Brain (organoid and tissue), 16 donors: ENCODE measurements at places on chromosomes 6 and 20.

GRCh38 chr20:22582386-22582963 lies 1.9 kb downstream of the FOXA2 start:
- DNase-seq = no peak

DNA sequence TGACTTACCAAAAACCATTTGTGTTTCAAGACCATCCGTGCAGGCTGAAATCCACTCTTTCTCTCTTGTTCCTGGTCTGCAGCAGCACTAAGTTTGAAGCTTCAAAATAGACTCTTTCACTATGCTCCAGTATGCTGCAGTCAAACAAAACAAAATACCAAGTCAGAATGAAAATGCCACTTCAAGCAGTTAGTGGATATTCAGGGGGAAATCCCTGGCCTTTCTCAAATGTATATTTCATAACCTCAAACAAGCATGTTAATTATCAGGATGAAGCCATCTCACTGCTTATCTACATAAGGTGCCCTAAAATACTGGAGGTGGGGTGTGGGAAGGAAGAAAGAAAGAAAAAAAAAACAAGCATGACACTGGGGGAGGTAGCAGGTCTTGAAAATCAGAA lies 103.5 kb downstream of the ATXN1 start:
- no peak for DNase-seq

DNA sequence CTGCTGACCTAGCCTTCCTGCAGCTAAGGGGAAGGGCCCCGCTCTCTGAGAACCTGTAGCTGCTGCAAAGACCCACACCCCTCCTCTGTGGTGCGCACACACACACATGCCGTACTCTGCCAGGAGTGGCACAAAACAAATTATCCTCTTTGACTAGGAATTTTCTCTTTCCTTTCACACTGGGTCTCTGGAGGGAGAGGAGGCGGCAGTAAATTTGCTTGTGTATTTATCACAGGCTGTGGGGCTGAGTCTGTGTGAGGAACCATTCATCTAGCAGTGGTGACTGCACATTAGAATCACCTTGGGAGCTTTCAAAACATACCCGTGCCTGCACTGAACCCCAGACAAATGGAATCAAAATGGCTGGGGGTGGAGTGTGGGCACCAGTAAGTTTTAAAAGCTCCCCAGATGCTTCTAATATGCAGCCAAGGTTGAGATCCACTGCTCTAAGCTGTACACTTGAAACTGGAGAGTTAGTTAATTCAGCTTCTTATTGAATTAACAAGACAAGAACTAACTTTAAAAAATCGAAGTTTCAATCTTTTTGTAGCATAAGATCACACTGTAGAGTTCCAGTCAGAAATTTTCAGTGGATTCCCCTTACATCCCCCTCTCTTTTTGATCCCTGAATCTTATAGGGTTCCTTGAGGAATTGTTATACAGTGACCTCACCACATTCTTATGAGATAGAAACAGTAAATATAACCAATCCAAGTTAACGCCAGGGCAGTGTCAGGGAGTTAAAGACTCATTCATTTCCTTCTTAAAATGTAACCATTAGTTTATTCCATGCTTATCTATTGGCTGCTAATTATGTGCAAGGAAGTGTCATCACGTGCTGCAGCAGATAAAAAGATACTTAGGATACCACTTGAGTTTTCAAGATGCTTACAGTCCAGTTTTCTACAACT lies 29.8 kb upstream of the GMDS start:
- DNase-seq = no peak

- DNase-seq = no peak
Measured at GRCh38 chr20:21092806-21093205, 13.4 kb downstream of the LINC00237 start.

DNA sequence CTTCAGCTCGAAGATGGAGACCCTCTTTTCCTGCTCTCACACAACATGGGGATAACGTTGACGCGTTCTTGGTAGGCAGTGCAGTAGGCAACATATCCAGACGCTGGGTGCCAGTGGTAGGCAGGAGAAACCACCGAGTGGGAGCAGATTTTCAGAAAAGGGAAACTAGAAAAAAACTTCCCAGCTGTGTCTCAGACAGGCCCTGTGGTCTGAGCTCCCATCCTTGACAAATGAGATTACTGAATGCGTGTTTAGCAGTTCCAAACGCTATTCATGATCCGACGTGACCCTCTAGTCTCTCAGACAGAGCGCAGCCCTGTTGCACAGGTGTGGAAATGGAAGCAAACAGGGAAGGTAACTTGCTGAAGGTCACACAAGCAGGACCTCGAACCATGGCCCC lies 83.9 kb upstream of the DUSP22 start:
- no peak for DNase-seq

DNA sequence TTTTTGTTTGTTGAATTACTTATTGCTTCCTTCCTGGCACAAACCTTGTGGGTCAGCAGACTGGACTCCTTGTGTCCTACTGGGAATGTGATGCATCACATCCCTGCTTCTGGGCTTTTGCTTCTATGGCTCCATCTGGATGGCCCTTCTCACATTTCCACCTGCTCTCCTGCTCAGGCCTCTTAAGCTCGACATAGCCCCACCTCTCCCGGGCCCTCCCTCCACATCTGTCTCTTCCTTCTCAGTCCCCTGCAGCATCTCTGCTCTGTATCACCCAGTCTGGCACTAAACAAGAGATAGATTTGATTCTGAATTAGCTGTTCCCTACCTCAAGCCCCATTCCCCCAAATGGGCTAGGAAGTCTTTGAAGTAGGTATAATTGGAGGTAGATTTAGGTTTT lies 356.8 kb downstream of the DHX35 start:
- no peak for DNase-seq

- DNase-seq = peak; percentile 53
Measured at GRCh38 chr20:25470045-25470444, 62.6 kb downstream of the GINS1 start.

DNA sequence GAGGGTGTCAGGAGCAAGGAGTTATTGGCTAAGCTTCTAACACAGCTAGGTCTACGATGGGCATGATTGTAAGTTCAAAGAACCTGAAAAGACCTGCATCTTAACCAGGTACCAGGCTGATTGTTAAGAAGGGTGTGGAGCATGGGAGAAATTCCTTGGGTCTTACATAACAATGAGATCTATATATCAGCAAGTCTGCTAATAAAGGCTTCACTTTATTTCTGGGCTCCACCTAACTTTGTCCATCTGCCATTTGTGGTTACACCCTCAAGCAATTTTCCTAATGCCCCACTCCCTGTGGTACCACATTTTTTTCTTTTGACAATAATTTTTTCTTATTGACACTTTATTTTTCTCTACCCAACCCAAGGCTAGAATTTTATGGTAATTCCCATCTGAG lies 223.5 kb upstream of the JAG1 start:
- DNase-seq = no peak

- DNase-seq = peak; percentile 48
Measured at GRCh38 chr6:159941286-159942113, 27.4 kb upstream of the IGF2R start.

DNA sequence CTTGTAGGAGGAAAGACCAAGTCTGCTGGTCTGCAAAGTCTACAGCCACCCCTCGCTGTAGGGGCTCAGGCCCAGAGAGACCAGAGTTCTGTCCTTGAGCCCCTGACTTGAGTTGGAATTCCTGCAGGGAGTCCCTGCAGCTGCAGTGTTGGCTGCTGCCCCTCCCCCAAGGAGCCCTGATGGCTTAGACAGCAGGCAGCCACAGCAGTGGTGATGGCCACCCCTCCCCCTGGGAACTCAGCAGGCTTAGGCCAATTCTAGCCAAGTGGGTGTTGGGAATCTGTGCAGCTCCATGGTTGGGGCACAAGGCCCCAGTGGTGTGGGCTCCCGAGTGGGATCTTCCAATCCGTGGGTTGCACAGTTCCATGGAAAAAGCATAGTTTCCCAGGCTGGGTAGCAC lies 345.4 kb downstream of the CD109 start:
- no peak for DNase-seq

- DNase-seq = no peak
Measured at GRCh38 chr6:66866801-66867200, 1159.8 kb upstream of the EYS start.

DNA sequence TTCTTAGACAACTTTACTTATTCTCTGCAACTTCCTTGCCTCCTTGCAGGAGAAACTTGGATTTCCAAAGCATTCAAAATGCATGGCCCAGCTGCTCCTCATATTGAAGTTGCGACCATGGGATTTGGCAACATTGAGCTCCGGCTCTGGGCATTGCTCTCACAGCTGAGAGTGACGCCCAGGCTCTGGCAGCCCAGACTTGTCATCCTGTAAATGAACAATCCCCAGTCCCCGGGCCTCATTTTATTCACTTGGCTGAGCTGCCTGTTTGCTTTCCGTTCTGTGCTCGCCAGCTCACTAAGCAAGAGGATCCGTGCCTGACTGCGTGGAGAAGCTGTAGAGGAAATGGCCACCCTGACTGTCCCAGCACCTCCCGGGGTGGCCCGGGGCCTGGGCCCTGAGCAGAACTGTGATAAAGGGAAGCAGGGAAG lies 119.5 kb upstream of the CD93 start:
- DNase-seq = peak; percentile 90

DNA sequence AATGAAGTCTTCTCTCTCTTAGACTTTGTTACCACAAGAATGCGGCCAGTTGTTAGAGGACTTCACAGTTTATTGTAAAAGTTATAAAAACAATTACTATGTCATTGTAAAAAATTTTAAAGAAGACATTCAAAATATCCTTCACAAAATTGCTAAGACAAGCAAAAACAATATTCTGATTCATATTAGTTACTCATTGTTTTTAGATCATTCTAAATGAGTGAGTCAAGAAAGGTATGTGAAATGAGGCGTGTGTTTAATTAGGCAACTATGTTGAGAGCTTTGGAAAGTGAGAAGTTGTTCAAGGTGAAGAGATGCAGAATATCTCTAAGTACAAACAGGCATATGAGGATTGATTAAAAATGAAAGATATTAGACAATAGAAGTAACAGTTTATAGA lies 875.3 kb downstream of the EYS start:
- no peak for DNase-seq

- DNase-seq = peak; percentile 83
Measured at GRCh38 chr6:96899019-96899418, 1.3 kb upstream of the NDUFAF4 start.

DNA sequence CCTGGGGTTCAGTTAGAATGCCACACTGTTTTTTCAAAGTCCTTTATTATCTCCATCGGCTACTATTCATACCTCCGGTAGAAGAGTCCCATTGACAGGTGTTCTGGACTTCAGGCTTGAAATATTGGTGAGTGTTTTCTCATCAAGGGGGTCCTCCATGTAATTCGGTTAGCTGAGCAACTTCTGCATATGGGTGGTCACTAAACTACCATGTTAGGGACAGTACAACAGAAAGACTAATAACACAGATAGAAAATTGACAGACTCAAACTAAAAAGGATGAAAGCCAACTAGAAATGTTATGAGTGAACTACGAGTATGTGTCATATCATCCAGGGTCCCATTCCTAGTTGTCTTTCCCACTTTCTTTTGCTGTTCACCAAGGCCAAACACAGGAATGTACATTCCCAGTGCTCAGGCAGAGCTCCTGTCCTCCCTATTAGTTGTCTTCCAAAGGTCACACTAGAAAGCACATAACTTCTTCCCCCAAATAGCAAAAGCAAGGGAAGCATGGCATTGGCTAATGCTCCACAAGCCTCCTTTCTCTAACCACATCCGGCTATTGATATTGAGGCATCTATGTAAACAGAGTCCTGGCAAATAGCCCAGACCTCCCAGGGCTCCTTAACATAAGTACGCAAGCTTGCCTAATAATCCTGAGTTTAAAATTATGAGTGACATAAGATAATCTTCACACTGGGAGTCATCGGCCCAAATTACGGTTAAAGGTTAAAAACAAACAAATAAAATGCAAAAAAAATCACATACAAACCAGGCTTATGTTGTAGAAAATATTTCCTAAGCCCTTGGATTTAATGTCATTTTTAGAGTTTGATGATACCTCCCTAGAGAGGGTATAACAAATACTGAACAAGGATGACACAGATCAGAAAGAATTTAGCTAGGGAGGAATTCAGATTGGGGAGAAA lies 13.2 kb downstream of the CCN2 start:
- no peak for DNase-seq

DNA sequence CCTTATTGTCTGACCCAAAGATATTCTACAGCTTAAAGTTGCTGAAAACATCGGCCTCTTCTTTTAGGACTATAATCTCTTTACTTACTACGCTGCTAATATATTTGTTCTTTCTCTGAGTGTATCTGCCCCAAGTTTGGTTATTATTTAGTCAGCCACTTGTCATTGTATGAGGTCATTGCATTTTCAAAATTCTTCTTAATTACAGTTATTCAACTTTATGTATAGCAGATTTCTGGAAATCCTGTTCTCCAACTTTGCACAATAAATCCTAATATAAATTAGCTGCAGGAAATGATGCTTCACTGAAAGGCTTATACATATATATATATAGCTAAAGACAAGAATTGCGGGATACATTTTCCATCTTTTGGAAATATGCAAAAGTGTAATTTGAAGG lies 88.5 kb upstream of the HIVEP1 start:
- DNase-seq = no peak

DNA sequence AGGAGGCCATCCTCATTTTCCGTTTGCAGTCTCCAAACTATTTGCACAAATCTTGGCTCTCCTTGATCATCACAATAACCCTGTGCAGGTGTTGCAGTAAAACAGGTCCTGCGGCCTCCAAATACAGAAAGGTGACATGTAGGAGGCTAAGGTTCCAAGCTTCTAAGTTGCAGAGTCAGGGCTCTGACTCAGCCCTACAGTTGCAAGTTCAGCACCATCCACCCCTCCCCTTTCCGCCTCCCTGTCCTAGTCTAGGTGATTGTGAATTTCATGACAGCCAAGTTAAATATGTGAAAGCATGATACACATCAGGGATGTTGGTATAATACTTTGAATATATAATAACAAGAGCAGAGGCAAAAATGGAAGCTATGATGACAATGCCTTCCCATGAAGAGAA lies 317.3 kb upstream of the CDH4 start:
- no peak for DNase-seq

GRCh38 chr20:25984933-25985332 lies 288.3 kb upstream of the ZNF337 start:
- peak; percentile 90 for DNase-seq

DNA sequence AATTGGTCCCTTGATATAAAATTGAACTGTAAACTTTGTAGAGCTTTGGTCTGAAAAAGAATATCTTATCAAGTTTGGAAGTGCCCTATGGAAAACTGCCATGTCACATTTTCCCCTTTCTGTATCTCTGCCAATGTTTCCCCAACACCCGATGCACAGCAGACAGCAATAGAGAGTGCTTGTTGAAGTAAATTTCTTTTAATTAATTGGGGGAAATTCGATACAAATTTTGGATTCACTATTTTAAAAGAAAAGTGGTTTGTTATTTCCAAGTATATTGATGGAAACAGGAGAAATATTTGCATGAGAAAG lies 208.1 kb downstream of the OGFRL1 start:
- no peak for DNase-seq

DNA sequence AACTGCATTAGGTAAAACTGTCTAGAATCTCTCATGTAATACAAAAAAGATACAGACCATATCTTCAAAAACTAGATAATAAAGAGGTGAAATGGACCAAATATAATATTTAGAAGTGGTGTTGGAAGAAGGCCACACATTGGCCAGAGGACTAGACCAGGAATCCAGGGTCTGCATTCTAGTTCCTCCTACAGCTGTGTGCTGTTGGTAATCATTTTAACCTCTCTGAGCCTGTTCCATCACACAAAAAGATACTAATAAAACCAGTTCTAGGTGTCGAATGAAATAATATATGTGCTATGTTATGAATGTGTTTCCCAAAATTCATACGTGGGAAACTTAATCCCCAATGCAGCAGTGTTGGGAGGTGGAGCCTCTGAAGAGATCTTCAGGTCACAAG lies 111.6 kb upstream of the RREB1 start:
- DNase-seq = no peak
